Stimulated activated CD4-positive, alpha-beta T cell treated with anti-CD3 and anti-CD28 coated beads, Interleukin-15, amount 100 ng/mL, for 1 hour (primary cell): ENCODE measurements at places on chromosomes 1 and 21.

- DNase-seq: no peak
Observed at GRCh38 chr1:10507111-10507879, 32.5 kb downstream of the PEX14 start.

GRCh38 chr1:24501371-24502064 is 1.1 kb upstream of the RCAN3 start:
- no peak for DNase-seq

GRCh38 chr1:26550946-26551345 is 21.4 kb downstream of the RPS6KA1 start:
- DNase-seq: no peak

DNA sequence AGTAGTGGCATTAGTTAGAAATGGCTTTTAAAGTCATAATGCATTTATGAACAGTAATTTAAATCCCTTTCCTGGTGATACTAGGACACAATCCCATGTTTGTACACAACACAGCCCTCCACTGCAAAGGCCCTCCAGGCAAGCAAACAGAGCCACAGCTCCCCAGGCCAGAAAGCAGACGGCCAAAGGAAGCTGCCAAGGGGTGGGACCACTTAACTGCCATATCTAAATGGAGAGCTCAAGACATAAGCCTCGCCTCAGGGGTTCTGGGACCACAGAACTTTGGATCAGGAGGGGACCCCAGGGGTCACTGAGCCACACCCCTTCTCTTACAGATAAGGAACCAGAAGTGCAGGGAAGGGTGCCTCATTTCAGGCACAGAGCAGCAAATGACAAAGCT is 189.7 kb downstream of the KCNH1 start:
- no peak for DNase-seq

DNA sequence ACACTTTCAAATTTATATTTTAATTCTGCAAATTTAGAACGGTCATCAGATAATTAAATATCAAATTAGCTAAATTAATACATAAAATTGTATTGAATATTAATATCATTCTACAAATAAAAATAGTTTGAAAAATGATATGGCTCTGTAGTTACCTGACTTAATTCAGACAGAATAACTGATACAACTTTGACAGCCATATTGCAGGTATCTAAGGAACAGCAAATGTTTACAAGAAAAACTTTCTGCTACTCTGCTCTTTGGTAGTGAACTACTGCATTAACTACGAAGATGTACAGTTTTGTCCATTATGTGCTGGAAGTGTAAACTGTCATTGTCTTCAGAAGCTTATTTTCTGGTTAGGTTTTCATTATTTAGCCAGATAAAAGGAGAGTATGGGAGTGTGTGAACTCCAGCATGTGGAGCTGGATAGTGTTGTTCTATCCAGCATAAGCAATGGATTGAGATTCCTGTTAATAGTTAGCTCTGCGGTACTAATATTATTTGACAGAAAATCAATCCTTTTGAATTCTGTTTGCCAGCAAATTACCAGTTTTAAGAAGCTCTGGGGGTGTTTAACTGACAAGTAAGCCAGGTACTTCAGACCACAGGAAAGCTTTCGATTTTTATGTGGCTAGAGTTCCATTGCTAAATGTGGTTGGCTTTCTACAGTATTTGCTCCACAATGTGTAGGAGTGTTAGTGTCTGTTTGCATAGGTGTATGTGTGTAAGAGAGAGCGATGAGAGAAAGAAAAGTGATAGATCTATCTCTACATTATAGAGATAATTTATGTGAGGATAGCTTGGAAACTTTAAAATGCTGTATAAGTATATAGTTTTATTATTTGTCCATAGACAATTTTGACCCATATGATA is 247.9 kb downstream of the GRIK1 start:
- DNase-seq: no peak

DNA sequence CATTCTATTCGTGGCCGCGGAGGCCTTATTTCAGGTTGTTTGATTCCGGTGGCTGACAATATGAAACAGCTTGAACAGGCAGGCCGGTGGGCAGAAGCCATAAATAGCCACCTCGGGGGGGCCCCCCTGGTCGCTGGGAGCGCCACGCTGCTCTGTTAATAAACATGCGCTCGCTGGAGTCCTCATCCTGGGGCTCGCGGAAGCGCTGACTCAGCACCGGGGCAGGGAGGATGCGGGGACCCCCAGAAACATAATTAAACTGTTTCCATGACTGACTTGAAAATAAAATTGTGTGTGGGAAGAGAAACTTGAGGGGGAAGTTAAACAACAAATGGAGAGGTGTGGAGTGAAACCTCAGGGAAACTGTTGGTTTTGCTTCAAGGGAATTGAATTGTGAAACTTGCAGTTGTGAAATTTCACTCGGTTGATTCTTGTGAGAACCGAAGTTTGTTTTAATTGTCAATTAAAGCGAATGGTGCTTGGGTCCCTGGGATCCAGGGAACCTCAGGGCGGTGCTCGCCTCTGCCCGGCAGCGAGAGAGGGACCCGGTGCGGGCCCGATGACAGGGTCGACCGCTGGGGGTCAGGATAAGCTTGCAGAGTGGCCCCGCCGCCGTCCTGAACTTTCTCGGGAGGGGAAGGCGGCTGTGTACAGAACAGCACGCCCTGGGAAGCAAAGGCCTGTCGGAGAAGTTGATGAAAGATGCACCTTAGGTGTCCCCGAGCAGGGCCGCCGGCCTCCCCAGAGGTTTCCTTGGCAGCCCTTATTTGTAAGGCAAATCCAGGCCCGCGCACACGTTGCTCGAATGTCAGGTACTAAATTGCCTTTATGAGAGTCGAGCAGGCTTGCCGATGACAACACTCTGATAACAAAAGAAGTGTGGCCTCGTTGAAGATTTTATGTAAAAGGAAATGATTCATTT is 176.9 kb upstream of the LMO4 start:
- peak; percentile 17 for DNase-seq

DNA sequence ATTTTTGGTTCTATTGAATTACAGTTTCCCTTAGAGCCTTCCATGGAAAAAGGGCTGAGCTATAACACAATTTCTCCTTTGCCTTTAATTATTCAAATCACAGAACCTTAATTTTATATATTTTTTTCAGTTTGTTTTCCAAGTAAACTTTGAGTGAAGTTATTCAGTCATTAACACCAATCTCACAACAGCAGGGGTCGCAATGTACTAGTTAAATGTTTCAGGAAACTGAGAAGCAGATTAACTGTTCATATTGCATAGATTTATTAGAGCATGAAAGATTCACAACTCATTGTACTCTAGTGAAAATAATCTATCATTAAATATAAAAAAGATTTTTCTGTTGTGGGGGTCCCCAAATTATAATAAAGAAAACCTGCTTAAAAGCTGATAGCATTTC is 64.1 kb downstream of the KIFAP3 start:
- DNase-seq: no peak

GRCh38 chr1:186481303-186481888 is 20.5 kb upstream of the PDC start:
- no peak for DNase-seq

DNA sequence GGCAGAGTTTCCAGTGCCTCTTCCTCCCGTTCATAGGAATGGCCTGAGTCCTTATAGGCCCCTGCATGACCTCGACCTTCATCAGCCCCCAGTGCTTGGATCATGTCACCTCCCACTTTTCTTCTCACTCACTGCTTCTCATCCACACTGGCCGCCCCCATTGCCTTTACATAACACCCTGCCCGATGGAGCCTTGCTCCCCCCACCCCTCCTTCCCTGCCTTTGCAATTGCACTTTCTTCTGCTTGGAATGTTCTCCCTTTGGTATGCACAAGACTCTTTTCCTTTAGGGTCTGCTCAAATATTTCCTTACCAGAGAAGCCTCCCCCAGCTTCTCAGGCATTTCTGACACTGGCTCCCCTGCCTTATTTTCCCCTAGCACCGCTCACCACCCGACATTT is 125.2 kb upstream of the KCNJ6 start:
- DNase-seq: no peak
